NCI-H1436 (cell line): ENCODE measurements at places on chromosomes 7 and 10.
A peak's percentile ranks its signal among the peaks of the same experiment; 100 is the strongest.

- no peak for DNase-seq
These were observed 32.9 kb downstream of the TACC2 start for GRCh38 chr10:122021828-122022227.

DNA sequence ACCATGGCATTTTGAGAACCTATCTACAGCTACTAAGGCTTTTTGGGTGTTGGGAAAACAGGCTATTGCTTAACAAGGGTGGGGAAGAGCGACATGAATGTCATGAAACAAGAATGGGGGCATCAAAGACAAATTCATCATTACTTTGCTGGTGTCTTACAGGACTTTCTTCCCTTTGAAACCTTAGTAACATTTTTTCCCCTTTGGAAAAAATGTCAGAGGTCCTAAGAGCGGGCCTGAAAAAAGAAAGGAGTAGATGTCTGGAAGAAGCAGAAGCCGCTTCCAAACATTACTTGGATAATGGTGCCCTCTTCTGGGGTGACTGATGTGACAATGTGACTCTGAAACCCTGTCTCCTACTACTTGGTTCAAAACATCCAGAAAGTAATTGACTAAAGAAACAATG lies 3.8 kb upstream of the DDX50 start:
- DNase-seq = peak; percentile 70

DNA sequence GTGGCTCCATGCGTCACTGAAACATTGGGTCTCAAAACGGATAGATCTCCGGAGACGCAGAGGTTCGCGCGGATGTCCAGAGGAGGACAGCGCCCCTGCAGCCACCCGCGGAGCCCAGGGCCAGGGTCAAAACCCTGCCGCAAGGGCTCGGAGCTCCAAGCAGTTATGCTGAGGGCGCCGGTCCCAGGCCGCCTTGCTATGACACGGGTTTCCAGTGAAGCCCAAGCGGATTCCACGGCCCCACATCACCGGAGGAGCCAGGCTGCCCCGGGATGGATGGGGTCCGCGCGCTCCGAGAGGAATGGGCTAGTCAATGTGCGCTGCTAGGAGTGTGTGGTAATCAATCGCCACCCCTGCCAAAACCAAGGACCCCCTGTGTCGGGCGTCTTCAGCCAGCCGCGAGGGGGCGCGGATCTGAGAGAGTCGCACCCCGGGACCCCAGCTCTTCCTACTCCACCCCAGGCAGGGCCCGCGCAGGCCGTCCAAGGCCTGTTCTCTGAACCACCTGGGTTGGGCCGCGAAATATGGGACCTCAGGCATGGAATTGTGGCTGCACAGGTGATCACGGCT lies 5.6 kb upstream of the EMX2 start:
- no peak for DNase-seq

- no peak for DNase-seq
These were observed 40.0 kb downstream of the CUX1 start for GRCh38 chr7:101857358-101857811.

GRCh38 chr10:53957401-53957800 lies 843.6 kb downstream of the PCDH15 start:
- DNase-seq = no peak

DNA sequence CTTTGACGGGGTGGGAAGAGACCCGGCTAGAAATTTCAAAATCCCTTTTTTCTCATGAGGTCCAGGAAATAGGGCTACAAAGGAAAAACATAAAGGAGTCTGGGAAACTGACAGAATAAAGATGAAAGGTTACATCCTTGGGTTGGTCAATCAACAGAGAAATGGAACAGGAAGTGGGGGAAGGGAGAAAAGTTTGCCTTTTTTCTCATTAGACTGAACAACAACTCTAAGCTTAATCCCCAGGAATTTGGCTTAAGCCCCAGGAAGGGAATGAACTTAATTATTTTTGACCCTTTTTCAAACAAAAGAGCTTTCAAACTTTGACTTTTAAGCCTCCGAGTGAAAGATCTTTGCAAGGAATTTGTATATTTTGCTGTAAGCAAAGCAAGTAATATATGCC lies 32.7 kb downstream of the LGI1 start:
- no peak for DNase-seq

DNA sequence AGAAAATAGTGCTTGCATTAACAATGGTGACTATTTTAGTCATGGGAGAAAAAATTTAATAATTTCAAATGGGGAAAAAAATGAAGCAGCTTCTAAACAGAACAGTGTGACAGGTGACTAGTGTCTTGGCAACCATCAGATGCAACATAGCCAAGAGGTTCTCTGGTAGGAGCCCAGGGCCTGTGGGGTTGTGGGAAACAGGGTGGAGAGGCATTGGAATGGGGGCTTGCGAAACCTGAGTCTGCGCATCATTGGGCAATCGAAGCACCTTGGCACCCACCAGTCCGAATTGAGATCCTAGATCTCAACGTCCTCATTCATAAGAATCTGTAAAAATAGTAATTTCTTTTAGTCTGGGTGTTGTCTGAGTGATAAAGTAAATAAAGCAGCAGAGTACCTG lies 19.2 kb upstream of the PARD3 start:
- no peak for DNase-seq

- no peak for DNase-seq
These were observed 348.9 kb downstream of the ATRNL1 start for GRCh38 chr10:115441907-115442545.

- no peak for DNase-seq
These were observed 509.5 kb downstream of the CCSER2 start for GRCh38 chr10:84837877-84838276.

GRCh38 chr7:149254181-149254858 lies 7.7 kb upstream of the ZNF783 start:
- no peak for DNase-seq

DNA sequence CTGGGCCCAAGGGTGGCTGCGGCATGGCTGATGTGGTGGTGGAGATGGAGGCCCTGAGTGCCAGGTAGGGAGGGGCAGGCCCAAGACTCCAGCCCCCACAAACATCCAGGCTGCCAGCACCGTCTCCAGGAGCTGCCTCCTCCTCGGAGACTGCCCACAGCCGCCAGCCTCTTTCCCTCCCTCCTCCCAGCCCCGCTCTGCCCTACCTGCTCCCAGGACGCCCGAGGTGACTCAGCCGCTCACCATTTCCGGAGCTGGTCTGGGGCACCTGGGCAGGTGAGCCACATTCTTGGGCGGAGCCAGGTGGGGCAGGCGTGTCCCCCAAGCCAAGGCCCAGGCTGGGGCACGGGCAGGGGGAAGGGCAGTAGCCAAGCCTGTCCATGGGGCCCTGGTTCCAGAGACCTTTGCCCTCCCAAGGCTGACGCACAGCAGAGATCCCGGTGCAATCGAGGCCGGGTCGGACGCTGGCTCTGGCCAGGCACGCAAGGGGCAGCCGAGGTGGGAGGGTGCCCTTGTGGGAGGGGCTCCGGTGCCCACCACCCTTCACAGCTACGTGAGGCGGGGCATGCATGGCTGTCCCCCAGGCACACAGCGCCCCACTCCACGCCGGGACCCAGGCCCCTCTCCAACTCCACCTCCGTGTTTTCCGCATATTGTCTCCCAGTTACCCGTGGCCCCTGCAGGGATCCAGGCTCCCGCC lies 8.8 kb downstream of the ADAP1 start:
- no peak for DNase-seq

- DNase-seq = no peak
These were observed 59.7 kb downstream of the GPR85 start for GRCh38 chr7:113026941-113027340.

DNA sequence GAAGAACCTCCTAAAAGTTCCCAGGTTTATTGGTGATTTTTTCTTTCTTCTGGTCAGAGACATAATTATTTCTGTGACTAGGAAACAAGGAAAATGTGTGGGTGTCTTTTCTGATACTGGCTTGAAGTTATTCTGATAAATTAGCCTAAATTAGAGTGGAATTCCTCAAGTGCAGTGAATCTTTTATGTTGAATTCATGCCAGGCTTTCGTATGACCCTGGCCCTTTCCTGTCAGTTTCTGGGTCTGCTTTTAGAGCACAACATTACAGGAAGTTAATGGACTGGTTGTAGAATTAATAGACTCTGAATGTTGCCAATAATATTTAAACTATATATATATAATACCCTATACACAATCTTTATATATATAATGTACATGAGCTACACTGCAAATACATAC lies 230.6 kb upstream of the KIAA1217 start:
- no peak for DNase-seq

DNA sequence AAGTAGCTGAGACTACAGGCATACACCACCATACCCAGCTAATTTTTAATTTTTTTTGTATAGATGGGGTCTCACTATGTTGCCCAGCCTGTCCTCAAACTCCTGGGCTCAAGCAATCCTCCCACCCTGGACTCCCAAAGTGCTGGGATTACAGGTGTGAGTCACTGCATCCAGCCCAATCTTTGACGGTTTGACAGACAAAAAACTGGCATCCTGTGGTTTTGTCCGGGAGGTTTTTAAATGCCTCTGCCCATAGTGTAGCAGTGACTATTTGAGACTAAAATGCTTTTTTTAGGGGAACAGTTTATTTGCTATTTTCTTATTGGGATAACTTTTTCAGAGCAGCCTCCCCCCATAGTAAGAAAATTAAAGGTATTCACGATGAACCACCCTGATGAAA lies 523.7 kb upstream of the GALNT17 start:
- DNase-seq = no peak

- no peak for DNase-seq
These were observed 17.0 kb upstream of the TRIM8 start for GRCh38 chr10:102627291-102627735.

DNA sequence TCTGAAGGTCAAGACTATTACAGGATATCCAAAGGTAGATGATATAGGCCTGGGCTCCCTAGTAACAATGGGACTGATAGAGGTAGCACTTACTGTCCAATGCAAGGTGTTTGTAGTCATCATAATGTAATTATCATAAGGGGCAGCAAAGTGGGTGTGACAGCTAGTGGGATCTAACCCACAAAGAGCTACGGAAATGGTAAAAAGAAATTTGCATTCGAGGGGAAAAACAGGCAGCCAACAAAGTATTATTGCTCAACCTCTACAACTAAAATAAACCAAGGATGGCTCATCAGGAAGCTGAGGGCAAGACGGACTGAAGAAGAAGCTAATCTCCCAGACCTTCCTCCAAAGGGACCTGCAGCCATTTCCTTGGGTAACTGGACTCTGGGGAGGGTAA lies 211.0 kb downstream of the WDR11 start:
- no peak for DNase-seq

- no peak for DNase-seq
These were observed 149.0 kb upstream of the INSYN2A start for GRCh38 chr10:127345231-127345965.

DNA sequence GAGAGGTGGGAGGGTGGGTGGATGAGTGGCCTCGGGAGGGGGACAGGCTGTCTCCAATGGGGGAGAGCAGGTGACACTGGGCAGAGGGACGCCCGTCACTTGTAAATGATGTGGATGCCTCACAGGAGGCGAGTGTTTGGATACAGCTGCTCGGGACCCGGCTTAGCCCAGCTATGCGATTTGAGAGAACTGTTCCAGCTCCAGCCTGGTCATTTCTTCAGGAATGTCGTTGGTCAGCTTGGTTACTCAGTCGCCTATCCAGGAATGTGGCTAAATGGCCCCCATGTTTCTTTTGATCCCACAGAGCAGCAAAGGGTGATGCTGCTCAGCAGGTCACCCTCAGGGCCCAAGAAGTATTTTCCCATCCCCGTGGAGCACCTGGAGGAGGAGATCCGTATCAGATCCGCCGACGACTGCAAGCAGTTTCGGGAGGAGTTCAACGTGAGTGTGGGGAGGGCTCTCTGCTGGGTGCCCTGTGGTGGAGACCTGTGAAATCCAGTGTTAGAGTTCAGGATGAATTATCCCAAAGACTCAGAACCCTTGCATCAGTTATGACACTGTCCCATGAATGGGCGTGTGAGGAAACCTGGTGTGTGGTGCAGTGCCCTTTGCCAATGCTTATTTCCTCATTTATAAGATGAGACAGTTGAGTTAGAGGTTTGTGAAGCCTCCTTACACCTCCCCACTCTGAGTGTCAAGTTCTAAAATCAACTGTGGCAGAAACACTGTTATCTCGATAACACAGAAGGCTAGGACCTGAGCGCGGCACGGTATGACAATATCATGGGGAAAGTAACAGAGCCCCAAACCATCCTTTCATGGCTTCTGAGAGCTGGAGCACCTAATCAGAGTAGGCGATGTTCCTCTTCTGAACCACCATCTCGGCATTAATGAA lies 76.8 kb downstream of the MKI67 start:
- DNase-seq = no peak

- no peak for DNase-seq
These were observed 216.4 kb upstream of the LRGUK start for GRCh38 chr7:133910761-133911160.

- no peak for DNase-seq
These were observed 243.4 kb downstream of the COBL start for GRCh38 chr7:51073171-51073570.

- no peak for DNase-seq
These were observed 86.1 kb downstream of the LRRTM3 start for GRCh38 chr10:67011981-67012380.

- no peak for DNase-seq
These were observed 86.0 kb upstream of the DIP2C start for GRCh38 chr10:775245-776075.

DNA sequence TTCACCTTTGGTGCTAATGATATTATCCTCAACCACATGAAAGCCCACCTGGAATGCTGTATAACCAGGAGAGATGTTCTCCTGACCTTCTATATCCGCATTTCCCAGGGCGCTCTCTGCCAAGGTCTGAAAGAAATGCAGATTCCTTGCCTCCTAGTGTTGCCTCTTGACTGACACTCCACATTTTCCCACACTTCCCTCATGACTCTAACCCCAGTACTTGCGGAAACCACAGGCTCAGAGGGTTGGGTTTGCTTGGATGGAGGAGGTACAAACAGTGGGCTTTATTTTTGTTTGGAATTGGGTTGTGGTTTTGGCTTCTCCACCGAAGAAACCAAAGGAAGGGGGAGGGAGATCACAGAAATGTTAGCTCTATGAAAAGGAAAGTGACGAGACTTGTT lies 222.9 kb upstream of the CELF2 start:
- no peak for DNase-seq

DNA sequence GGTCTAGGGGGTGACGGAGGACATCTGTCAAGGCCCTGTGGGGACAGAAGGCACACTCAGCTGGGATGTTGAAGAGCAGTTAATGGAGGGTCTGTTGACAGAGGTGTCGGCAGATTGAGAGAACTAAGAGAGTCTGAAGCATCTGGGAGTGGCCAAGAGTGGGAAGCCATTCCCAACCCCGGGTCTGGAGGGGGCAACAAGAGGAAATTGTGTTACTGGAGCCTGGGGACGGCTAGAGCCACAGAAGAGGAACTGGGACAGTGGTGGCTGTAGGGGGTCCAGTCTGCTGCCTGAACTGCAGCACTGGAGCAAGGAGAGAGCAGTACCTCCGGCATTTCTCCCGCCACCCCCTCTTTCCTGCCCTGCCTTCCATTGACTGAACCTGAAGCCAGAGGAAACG lies 136.6 kb downstream of the CHN2 start:
- no peak for DNase-seq

DNA sequence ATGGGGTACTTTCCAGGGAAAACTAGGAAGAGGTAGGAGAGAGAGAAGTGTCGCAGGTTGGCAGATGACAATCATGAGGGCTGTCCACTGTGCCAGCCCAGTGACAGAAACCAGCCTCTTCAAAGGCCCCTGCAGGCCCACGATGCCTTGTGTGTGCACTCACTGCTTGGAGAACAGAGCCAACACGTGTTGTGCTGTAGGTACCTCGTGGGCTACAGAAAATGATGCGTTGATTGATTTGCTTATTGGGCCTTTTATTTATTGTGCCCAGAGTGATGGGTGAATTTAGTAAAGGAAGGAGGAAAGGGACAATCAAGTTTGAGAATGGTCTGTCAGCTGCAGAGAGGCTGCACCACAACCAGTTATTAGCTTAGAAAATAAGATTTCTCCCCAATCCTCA lies 215.1 kb downstream of the PLXNA4 start:
- DNase-seq = no peak

GRCh38 chr7:146094356-146094755 lies 22.2 kb upstream of the CNTNAP2 start:
- no peak for DNase-seq
